ENCODE measurements at places on chromosomes 5 and 9. TPM values are rescaled to one million over a fixed set of nuclear protein-coding genes. Genes with fewer than 3 reads are reported as not detected.

- H3K27me3 ChIP-seq = no peaks in the 10 kb centered on the region
- DNase-seq = no peak
- H3K4me3 ChIP-seq = no peak overlapping the region
- no peaks in the 10 kb centered on the region for H3K4me1 ChIP-seq
Observed at GRCh38 chr9:135065804-135066203, 21.7 kb upstream of the OLFM1 start.

DNA sequence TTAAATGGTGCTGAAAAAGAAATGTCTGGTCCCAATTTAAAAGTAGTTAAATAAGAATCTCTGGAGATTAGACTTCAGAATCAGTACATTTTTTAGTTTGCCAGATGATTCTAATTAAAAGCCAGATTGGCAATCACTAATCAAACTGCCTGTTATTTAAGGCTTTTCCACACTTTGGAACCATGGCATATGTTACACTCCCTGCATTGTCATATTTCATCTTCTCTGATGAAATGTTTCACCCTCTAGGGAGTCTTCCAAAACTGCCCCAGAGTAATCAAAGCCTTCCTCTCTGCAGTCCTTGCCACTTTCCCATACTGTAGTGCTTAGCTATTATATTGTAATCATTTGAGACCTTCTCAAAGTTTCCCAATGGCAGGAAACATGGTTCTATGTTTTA lies 17.5 kb upstream of the OR13C9 start:
- H3K4me3 ChIP-seq = no peak overlapping the region
- H3K4me1 ChIP-seq = no peaks in the 10 kb centered on the region
- no peak overlapping the region for H3K27ac ChIP-seq
- no peaks in the 10 kb centered on the region for H3K27me3 ChIP-seq
- H3K36me3 ChIP-seq = no peaks in the 10 kb centered on the region

Gene ZBED3
- total RNA-seq = 6.8 TPM

Gene GZMA
- total RNA-seq = not detected

Data from Panc1 (cell line).